Memory B cell (primary cell): ENCODE measurements at places on chromosomes 11 and 22.

DNA sequence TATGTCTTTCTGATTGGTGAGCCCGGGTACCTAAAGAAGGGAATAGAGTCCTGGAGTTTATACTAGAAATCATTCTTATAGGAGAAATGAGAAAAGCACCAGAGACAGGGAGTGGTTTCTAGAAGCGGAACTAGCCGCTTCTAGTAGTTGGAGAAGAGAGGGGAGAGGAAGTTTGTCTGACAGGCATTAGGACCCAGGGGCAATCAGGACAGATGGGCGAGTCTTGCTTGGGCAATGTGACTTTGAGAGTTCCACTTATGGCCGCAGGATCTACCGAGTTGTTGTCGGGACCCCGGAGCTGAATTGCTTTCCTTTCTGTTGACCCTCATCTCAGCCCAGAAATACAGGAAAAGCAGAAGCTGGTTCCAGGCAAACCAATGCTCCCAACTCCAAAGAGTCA lies 596.8 kb upstream of the CNTN5 start:
- DNase-seq: no peak

GRCh38 chr11:122019908-122020694 lies 95.9 kb downstream of the BLID start:
- no peak for DNase-seq

DNA sequence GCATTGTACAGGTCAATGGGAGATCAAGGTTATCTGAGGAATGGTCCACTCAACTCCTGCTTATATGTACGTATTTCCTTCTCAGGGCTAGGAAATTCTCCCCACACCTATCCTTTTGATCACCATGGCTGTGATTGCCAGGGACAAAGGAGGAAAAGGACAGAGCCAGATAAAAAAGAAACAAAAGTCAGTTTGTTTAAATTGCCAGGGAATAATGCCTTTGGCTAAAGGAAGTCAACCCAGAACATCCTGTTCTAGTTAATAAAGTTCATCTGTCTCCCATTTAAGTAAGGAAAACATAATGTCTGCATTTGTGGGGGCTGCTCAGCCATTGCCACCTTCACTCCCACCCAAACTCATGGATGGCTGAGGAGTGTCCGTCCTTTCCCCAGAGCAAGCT lies 124.7 kb downstream of the ME3 start:
- no peak for DNase-seq

DNA sequence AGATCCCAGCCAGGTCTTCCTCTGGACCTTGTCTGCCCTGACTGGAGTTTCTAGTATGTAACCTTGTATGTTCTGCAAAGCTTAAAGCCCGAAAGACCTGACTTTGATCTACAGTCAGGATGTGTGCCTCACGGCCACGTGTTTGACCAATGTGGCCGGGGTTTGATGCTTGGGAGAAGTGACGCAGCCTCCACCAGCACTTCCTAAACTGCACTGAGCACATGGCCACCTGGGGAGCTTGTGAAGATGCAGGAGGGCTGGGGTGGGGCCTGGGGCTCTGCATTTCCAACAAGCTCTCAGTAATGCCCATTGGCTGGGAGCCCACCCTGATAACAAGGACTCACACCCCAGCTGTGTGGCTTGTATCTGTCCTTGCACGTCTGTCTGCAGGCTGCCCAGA lies 53.2 kb downstream of the NAT10 start:
- no peak for DNase-seq

DNA sequence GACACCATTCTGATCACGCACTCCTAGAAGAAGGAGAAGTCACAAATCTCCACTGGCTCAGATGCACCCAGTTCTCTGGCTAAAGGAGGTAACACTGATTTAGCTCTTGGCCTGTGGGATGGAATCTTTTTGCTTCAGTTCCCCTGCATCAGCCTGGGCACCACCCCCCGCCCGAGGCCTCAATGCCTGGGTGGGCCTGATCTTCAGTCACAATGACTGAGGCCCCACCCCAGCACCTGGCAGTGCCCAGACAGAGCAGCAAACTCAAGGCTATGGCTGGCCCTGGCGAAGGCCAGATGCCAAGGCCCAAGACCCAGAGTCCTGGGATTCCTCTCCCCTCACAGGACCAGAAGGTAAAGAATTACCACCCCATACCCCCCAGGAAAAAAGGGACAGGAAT lies 5.0 kb downstream of the CYB561A3 start:
- DNase-seq: no peak

DNA sequence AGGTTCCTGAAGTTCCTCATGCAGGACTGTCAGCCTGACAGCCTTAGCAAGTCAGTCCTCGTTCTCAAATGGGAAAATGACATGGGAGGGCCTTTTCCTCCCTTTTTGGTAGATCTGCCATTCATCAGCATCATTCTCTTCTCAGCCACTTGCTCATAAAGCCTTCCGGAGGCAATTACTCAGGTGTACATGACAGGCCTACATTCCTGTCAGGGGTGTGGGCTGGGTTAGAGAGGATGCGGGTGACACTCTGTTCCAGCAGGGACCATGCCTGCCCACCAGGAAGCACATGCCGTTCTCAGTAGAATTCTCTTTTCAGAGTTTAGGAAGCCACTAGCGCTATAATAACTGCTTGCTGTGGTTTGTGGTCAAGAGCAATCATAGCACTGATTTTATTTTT lies 24.2 kb upstream of the ANKK1 start:
- DNase-seq: no peak

DNA sequence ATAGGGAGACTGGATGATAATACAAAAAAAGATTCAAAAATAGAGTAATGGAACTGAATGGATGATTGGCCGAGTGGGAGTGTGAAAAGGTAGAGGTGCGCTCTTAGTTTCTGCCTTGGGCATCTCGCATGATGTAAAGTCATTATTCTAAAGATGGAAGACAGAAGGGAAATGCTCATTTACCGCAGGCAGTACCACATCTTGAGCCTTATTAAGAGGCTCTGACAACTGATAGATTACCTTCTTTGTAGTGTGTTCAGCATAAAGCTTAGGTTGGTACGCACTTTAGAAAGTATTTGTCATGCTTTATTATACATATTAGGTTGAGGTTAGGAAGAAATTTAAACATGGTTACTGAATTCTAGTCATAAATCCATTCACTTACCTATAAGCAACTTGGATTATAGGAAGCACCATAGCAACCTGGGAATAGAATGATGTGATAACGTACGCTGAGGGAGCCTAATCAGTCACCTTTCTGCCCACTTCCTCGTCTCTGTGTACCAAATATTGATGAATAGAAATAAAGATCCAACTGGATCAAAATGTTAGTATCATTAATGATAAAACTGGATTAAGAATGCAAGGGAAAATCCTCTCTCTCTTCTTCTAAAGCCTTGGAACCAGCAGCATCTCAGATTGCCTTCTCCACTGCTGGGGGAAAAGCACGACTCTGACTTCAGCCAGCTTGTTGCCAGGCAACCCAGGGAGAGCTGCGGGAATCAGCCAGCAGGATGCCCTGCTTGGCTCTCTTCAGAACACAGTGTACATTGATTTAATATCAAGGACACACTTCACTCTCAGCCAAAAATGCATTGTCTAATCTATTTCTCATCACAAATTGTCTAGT lies 29.0 kb upstream of the VWA5A start:
- no peak for DNase-seq

DNA sequence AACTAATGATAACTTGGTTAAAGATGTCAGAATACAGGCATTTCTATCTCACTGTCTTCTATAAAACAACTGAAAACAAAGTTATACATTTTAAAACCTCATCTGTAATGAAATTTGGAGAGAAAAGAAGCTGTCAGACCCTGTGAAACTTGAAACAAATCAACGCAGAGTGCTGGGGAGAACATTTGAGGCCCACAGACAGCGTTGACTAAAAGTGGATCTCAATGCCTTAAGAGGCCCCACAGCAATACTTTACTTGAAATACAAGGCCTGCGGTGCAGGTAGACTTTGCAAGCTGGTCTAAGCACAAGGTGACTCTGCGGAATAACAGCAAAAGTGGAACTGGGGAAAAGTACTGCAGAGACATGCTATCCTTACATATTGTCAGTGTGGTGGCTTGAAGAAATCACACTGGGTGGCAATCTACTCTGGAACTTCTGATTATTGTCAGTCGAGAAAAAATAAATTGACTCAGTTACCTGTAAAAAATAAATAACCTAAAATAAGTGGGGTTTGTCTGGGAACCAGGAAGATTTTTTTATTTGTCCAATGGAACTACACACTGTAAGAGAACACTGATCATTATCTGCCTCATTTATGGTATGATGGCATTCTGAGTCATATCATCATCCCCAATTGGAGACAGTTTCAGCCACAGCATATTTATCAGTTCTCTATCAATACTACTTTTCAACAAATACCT lies 138.9 kb downstream of the LUZP2 start:
- DNase-seq: no peak

DNA sequence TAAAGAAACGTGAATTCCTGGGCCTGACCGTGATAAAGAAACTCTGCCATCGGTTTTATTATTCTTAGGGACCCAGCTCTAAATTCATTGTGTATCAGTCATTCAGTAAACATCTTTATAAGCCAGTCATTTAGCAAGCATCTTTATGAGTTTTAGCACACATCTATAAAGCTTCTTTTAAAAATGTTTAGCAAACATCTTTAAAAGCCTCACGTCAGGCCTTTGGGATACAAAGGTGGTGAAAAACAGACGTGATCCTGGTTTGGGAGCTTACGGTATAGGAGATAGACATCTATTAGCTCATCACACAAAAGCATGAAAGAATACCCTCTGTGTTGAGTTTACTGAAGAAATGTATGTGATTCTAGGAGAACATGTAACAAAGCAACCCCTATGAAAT lies 320.2 kb downstream of the LARGE1 start:
- no peak for DNase-seq

- no peak for DNase-seq
Measured at GRCh38 chr11:72969894-72970335, 155.7 kb downstream of the ATG16L2 start.

GRCh38 chr11:2380807-2381350 lies 3.8 kb downstream of the CD81 start:
- no peak for DNase-seq

DNA sequence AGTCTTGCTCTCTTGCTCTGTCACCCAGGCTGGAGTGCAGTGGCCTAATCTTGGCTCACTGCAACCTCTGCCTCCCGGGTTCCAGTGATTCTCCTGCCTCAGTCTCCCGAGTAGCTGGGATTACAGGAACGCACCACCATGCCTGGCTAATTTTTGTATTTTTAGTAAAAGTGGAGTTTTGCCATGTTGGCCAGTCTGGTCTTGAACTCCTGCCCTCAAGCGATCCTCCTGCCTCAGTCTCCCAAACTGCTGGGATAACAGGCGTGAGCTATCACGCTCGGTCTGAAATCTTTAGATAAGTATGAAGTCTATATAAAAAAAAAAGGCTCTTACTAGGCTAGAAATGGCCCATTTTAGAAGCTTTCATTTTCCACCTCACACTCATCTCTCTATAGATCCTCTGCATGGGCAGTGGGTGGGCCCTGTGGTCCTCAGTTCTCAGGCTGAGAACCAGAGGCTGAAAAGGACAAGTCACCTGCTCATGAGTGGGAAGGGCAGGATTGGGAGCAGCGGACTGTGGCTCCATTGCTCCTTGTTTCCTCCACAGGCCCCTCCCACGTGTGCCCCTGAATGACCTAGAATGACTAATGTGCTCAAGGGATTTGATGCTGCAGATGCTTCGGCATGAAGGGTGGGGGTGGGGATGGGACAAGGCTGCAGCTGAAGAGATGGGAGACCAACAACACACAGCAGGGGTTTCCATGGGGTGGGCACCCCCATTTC lies 19.8 kb upstream of the PRAME start:
- no peak for DNase-seq

DNA sequence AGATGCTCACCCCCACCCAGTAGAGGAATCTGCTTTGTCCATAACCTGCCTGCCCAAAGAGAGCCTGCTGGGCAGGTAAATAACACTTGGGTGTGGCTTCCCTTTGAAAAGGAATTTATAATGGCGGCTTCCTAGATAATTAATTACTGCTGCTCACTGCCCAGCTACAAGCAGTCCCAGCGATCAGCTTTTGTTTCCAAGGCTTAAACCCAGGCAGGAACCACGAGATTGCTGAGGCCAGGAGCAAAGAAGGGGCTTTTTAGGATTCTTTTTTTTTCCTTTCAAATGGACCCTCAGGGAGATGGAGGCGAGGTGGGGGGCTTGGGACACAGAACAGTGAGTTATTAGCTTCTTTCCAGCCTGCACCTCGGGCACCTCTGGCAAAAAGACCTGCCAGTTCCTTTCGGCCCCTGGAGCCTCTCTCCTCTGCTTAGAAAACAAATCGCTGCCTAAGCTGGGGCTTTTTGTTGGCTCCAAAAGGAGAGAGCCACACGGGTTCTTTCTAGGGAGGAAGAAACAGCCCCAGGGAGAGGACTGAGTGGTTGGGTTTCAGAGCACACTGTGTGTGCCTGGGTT lies 107.2 kb downstream of the TSPAN18 start:
- DNase-seq: no peak

DNA sequence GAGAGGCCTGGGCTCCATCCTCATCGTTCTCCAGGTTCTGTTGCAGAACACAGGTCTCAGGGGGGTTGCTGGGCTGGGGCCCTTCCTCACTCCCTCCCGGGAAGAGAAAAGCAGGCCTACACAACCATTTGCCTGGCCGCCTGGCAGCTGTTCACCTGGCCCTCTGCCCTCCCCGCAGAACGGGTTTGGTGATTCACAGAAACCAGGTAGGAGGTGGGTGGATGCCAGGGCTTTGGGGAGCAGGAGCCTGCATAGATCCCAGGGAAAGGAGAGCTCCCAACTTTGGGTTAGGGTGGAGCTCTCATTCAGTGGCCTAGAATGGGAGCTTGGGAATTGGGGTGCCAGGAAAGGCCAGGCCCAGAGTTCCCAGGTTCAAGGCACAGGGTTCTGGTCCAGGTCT lies 995 bp downstream of the TMEM134 start:
- DNase-seq: no peak

- DNase-seq: no peak
Measured at GRCh38 chr22:29784451-29785361, 17.5 kb downstream of the UQCR10 start.

DNA sequence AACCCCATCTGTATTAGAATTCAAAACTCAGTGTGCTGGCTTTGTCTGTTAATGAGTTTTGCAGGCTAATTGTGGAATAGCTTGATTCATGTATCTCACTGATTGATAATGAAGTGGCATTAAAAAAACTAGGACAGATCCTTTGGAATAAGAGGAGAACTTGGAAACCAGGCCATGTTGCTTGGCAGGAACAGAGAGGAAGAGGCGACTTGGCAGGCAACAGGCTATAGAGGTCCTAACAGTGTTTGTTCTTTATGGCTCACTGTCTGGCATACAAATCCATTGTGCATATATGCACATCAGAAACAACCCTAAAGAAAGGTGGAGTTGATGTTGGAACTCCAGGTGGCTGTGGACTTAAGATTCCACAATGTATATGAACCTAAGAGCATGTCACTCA lies 17.4 kb upstream of the OR9I1 start:
- no peak for DNase-seq

DNA sequence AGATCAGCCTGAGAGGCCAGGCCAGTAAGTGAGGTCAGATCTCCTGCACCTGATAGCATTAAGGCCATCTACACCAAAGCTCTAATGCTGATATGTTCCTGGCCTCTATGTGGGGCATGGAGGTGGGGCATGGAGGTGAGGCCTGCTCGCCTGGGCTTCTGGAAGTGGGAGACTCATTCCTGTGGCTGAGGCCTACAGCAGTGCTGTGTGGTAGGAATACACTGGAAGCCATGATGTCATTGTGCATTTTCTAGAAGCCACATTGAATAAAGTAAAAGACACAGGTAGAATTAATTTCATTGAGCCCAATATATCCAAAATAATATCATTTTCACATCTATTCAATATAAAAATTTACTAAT lies 2.7 kb downstream of the PNPLA3 start:
- DNase-seq: no peak

- DNase-seq: no peak
Measured at GRCh38 chr11:122355968-122356367, 240.0 kb upstream of the BLID start.

- DNase-seq: no peak
Measured at GRCh38 chr11:62103141-62103540, 20.7 kb upstream of the INCENP start.
